Renal cortical epithelial cell (primary cell): ENCODE measurements at places on chromosomes 2 and 18.

- peak; percentile 9 for DNase-seq
Observed at GRCh38 chr2:52918551-52918950, 849.1 kb upstream of the CHAC2 start.

- DNase-seq: no peak
Observed at GRCh38 chr2:16948053-16948452, 282.4 kb upstream of the CYRIA start.

DNA sequence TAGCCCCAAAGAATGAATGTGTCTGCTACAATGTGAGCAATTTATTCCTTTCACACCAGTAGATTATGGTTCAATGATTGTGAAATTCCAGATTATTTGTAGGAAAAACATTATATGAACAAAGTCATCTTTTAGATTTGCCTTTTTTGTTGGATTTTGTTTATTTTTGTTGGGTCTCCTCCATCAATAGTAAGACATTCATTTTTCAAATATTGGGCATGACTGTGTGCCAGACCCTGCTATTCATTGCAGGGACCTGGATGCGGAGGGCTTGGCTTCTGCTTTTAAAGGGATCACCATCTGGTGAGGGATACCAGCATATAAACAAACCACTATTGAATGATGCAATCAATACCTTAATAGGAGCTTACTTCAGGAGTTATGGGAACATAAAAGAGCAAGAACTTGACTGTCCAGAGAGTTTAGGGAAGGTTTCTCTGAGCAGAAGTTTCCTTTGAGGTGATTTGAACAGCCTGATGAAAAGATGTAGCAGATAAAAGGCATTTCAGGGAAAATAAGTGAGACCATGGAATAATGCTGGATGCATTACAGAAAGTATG lies 486.7 kb downstream of the EPHA4 start:
- DNase-seq: no peak

DNA sequence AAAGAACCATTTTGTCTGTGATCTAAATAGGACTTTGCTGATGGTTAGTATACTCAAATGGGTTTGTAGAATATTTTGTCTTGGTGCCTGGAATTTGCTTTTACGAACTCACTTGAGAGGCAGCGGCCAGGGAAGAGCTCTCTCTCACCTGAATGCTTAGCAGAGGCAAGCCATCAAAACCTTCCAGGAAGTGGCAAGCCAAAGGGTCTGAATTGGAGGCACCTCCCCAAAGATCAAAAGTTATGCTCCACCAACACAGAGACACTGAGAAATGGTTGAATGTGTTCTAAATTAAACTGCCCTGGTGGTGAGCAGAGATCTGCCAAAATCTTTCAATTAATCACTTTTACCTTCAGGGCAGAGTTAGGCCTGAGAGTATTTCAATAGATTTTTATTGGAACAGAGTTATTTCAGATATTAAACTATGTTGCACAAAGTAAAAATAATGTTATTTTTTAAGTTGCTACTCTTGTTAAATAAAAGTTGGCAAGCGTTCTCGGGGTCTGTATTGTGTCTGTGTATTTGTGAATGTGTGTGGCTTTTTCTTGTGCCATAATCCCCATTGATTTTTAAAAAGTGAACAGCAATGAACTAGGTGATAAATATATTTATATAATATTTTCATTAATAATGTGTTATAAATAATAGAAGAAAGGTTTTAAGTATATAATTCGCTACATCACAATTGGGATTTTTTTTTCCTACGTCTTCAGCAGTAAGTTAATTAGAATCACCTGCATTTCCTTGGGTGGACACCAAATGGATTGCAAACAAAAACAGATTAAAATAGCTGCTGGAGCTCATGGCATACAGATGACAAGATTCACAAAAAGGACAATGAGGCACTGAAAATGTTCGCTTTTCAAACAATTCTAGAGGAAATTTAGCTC lies 416.1 kb downstream of the ARHGAP15 start:
- DNase-seq: no peak

GRCh38 chr2:133484106-133484505 lies 84.2 kb downstream of the NCKAP5 start:
- DNase-seq: no peak

DNA sequence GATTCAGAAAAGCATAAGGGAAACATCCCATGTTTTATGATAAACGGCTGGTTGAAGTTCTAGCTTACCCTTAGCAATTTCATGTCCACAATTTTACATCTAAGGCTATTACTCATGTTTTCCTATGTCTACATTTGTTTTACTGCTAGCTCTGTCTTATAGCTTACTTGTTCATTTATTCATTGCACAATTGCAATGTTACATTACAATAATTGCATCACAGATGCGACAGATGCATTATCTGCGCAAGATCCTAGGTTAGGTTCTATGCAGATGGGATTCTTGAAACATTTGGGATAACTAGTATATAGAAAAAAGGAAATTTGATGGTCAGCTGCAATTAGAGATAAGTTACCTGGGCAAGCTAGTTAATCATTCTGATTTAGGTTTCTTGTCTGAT lies 108.4 kb downstream of the ARHGAP28 start:
- no peak for DNase-seq

DNA sequence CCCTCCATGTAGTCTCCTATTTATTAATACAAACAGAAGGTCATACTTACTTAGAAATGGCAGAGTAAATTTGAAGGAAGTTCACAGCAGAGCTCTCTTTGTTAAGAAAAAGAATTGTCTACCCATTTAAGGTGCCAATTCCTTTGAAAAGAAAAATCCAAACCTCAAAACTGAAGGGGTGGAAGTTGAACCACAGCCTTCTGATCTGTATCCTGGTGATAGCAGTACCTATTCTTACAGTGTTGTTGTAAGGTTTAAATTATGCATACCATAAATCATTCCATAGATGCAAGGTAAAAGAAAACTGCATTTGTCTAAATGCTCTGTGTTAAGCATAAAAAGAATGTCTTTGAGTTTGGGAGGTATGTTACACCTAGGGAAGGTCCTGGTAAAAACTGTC lies 47.6 kb downstream of the COBLL1 start:
- DNase-seq: no peak

DNA sequence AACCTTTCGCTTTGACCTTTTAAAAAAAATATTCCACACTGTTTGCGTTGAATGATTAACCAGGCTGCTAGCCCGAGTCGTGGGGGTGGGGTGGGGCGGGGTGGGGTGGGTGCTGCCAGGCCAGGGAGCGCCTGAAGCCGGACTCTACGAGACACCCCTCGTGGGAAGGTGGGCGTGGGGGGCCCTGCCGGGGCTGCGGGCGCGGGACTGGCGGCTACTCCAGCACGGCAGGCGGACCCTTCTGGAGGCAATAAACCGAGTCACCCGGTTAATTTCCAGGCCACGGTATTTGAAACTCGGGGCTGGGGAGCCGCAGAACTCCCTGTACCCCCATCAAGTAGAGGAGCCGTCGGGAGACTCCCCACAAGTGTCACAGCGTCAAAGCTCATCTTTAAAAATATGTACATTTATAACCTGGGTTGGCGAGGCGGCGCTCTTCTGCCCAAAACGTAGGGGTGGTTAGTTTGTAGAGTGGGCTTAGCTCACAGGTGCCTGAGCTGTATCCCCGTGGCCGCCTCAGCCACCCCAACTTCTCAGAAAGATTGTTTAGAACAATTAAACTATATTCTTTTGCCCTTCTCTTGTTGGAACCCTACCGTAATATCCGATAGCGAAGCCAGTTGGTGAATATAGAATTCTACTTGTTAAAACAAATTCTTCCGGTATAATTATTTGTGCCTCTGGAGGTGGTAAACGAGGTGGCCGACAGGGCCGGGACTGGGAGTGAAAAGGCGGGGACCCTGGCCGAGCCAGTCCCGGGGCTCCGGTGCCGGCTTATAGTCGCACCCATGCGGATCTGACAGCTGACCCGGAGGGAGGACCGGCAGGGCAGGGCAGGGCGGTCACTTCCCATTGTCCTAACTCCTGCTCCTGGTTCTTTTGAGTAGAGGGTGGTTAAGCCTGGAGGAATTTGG lies 1.4 kb downstream of the B3GNT2 start:
- no peak for DNase-seq

DNA sequence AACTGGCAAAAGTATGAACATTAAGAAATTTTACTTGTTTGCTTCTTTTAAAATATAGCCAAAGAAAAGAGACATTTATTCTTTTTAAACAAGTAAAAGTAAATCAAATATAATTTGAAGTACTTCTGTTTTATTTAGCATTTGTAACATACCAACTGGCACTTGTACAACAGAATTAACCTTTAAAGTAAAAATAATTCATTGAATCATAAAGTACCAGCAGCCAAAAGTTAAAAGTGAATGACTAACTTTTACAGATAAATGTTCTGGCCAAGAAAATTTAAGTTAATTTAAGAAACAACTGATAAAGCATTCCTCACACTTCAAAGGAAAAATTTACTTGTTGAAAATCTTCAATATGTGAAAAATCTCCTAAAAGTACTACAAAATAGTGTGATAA lies 23.8 kb downstream of the RTTN start:
- DNase-seq: no peak

DNA sequence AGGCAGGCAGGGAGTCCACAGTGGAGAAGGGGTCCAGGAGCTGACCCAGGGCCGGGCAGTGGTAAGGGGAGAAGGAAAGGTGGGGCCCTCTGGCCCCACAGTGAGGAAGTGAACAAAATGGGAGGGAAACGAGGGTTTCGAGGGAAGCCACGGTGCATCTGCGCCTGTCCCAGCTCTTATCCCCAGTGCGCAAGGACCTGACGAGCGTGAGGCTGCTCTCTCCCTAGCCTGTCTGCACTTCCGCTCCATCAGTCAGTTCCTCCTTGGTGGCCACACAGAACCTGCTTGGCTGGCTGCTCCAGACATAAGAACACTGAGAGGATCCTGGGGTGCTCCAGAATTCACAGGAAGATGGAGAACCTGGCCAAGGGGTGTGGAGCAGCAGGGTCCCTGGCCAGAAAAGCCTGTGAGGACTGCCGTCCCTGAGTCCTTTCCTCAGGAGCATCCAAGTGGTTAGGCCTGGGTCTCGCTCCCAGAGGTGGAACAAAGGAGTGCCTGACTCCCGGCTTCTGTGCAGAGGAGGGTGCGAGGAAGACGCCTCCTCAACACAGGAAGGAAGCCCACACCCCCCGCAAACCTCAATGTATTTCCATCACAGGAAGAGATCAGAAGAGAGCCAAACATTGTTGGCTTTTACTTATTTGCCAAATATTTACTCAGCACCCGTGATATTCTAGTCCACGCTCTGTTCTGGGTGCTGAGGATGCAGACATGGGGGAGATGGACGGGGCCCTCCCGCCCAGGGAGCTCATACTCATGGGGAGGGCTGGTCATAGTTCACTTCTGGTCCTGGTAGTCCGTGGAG lies 43.7 kb upstream of the SEMA4C start:
- DNase-seq: no peak

- no peak for DNase-seq
Observed at GRCh38 chr2:95356821-95357700, 45.4 kb upstream of the FAHD2A start.

GRCh38 chr18:54720620-54721019 lies 107.7 kb upstream of the RAB27B start:
- no peak for DNase-seq

DNA sequence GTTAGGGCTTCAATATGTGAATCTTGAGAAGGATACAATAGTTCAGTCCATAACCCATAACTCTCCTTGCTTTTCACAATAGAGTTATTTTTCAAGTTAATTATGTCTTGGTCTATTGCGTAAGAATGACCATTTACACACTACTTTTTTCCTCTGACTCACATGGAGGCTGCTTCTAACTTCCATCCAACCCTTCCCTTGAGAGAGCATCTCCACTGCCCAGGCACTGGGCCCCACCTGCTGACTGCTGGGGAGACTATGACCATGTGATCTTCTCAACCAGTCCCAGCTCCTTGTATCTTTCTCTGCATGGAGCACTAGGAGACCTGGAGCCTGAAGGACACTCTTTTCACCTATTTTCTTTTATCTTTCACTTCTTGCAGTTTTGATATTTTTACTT lies 251.5 kb downstream of the GPD2 start:
- peak; percentile 71 for DNase-seq

DNA sequence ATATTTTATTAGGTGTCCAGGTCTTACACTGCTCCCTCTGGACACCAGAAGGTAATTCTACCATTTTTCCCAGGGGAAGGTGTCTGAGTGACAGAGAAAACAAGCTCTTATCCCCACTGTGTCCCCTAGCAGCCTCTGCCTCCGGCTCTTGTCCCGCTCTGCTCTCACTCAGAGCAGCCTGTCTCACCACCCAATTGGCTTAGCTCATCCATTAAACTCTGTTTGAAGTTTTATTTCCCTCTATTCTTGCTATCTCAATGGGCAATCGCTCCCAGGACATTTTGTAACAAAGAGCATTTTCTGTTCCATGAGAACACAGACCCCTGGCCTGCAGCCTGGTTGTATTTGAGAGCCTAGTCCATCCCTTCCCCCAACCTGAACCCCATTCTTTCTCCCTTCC lies 90.6 kb upstream of the LDAH start:
- no peak for DNase-seq

DNA sequence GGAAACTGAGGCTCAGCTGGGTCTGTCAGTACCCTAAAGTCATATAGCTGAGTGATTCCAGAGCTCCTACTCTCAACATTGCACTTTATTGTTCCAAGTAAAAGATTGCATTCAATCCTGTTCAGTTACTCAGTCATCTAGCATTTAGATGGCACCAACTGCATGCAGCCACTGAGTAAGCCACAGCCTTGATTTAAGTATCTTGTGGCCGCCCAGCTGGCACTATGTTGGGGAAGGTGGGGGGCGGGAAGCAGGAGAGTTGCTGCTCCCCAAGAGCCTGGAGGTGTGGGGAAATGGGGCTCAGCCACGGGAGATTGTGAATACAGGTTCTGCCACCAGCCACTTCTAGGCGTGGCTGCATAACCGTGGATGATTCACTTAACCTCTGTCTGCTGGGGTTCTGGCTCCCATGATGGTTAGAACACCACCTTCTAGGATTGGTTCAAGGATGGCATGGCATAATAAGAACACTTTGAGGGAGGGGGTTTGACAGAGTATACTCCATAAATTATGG lies 17.1 kb downstream of the ZFP36L2 start:
- no peak for DNase-seq

GRCh38 chr18:49392352-49392751 lies 68.1 kb downstream of the DYM start:
- DNase-seq: no peak

GRCh38 chr2:17538844-17539554 lies 1.5 kb upstream of the VSNL1 start:
- peak; percentile 48 for DNase-seq

- peak; percentile 66 for DNase-seq
Observed at GRCh38 chr2:105294844-105295481, 34.6 kb downstream of the TGFBRAP1 start.
